Progenitor cell of endocrine pancreas (in vitro differentiated cells): ENCODE measurements at places on chromosomes 6 and 20.

GRCh38 chr6:3768502-3768901, 17.0 kb upstream of the PXDC1 start:
- DNase-seq = no peak

- DNase-seq = no peak
These were observed 754 bp downstream of the TNF start for GRCh38 chr6:31575952-31576685.

- peak; percentile 21 for DNase-seq
These were observed 45.5 kb upstream of the SUPT3H start for GRCh38 chr6:45423111-45423823.

DNA sequence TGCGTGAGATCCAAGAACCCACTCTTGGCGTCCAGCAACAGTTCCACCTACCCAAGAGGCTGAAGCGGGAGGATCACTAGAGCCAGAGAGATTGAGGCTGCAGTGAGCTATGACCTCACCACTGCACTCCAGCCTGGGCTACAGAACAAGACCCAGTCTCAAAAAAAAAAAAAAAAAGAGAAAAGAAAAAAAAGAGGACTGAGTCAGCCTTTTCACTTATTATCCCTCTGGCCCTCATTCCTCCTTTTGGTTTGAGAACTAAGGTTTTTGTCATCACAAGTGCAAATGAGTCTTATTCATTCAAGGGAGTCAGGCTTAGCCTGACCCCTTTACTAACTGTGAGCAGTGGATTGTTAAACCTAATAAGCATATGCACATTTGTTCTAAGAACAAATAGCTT, 37.9 kb upstream of the JARID2 start:
- no peak for DNase-seq

GRCh38 chr20:47309806-47310426, 46.6 kb downstream of the ZMYND8 start:
- no peak for DNase-seq

DNA sequence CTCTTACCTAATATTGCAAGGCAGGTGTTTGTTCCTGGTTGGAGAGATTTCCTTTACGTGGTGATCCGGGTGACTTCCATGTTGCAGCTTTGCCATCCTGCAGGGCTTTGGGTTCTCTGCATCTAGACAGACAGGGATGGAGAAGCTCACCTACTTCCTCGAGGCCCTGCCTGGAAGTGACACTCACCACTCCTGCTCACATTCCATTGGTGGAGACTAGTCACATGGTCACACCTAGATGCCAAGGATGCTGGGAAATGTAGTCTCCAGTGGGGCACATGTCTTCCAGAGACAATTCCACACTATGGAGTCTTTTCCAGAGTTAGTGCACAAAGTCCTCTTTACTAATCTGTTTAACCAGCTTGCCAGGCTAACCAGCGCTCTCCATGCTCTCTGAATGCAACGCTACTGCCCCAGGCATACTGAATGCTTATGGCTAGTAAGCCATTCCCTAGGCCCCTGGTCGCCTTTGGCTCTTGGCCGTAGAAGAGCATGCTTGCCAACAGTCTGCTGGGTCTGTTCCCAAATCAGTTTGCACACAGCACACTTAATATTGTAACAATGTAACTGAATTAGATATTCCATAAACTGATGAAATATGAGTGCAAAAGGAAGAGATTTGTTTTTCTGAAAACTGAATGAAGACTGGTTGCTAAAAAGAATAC, 6.7 kb upstream of the KCNK15 start:
- DNase-seq = no peak

- DNase-seq = no peak
These were observed 12.8 kb downstream of the STK4 start for GRCh38 chr20:44979090-44979621.

- DNase-seq = peak; percentile 29
These were observed 4.0 kb upstream of the BPI start for GRCh38 chr20:38299963-38300362.

- no peak for DNase-seq
These were observed 239.6 kb downstream of the ERMARD start for GRCh38 chr6:169991031-169991390.

DNA sequence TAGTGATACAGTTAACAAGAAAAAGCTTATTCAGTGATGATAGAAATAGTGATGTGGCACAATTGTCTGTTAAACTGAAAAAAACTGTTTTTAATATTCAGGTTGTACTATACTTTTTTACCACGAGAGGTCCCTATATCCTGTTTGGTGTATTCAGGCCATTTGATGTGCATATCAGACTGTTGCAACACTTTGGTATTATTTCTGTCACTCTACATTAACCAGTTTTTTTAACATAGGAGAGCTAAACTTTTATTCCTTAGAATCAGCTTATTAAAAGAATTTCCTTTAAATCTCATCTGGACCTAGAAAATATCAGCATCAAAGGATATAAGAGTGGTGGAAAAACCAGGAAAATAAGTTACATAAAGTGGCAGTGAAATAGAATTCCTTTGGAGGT, 36.8 kb downstream of the TSPYL4 start:
- DNase-seq = no peak

DNA sequence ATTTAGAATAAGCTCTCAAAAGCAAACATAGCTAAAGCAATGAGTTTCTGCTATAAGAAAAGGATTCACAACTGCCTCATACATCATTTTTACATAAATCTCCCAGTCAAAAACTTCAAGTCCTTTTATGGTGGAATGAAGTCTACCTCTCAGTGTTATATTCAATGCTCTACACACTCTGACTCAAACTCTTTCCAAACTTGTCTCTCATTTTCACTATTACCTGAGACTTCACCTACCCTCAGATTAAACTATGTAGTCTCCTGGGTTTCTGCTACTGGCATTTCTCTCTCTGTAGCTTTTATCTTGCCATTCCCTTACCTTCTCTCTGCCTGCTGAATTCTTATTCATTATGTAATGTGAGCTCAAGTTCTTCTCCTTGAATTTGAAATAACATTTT, 11.4 kb downstream of the KIAA0408 start:
- no peak for DNase-seq

GRCh38 chr20:36175016-36175415, 20.5 kb downstream of the EPB41L1 start:
- DNase-seq = no peak

DNA sequence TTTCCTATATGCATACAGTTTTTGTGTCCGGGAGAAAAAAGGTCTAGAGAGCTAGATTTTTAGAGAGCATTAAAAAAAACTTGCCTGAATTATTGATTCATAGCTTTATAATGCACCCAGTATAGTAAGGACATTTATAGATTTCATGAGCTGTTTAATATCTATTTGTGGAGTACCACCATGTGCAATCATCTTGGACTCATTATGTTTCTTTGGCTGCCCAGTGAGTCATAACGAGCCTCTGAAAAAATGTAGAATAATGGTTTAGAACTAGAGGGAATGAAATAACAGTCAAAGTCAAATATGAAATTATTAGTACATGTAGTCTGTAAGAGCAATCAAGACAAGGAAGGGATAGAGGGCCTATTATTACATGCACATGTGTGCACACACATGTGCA, 350.0 kb downstream of the CD83 start:
- no peak for DNase-seq

GRCh38 chr6:73968221-73968757, 272.3 kb downstream of the CD109 start:
- DNase-seq = no peak

- peak; percentile 68 for DNase-seq
These were observed 9.9 kb downstream of the CYP21A2 start for GRCh38 chr6:32047855-32048766.

GRCh38 chr20:47295129-47295813, 61.2 kb downstream of the ZMYND8 start:
- no peak for DNase-seq

DNA sequence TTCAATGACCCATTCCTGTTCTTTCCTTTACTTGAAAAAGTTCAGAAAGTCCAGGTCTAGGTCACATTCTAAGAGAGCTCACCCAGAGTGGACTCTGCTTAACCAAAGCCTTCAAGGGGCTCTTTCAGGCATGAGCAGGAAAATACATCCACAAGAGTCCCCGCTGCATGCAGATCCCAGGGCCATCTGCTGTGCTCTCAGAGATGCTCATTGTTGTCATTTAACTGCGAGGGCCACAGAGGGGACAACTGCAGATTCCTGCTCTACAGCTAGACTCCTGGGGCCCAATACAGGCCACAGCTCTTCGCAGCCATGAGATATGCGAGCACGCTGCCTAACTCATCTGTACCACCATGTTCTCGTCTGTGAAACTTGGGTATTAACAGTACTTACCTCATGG, 295.6 kb upstream of the QKI start:
- DNase-seq = no peak

DNA sequence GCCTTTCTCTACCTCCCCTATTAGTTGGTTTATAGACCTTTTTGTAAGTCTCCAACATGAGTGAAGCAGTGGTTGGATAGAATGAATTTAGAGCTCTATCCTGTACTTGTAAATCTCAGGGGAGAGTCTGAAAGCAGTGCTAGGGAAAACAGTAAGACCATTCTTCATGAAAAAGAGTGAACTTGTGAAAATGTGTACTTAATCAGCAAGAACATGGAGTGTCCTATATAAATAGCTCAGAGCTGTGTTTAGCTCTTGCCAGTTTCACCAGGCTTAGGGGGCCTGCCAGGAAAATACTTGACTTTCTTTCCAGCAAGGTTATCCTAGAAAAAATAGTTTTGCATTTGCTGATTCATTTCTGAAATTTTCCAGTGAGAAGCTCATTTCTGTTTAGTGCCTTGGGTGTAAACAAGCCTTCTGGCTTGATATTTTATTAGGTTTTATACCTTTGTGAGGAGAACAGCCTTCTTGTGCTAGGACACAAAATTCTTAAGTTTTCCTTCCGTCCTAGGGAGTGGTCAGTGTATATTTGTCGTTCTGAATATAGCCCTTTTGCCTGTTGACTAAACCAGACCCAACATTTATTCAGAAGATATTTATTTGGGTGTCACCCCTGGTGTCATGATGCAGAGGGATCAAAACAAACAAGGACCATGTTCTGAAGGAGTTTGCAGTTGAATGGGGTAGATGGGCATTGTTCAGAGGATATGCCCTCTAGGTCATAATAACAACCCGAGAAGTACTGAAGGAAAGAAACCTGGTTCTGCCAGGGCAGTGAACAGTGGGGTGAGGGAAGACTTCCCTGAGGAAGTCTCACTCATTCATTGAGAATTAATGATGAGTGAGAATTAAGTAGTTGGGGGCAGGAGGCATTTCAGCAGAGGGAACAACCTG, 7.6 kb downstream of the ARFGEF2 start:
- DNase-seq = no peak

- DNase-seq = no peak
These were observed 14.6 kb upstream of the SLC22A2 start for GRCh38 chr6:160273196-160273595.

DNA sequence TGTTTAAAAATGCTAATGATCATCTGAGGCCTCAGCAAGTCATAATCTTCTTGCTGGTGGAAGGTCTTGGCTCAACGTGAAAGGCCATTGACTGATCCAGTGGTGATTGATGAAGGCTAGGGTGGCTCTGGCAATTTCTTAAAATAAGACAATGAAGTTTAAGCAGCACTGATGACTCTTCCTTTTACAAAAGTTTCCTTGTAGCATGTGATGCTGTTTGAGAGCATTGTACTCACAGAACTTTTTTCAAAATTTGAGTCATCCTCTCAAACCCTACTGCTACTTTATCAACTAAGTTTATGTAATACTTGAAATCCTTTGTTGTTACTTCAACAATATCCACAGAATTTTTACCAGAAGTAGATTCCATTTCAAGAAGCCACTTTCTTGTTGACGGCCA, 382.3 kb downstream of the ESR1 start:
- no peak for DNase-seq

- no peak for DNase-seq
These were observed 25.3 kb downstream of the MYT1 start for GRCh38 chr20:64189530-64189966.

- no peak for DNase-seq
These were observed 80.4 kb upstream of the CD93 start for GRCh38 chr20:23166563-23166962.

GRCh38 chr6:10425975-10426780, 11.3 kb upstream of the TFAP2A start:
- DNase-seq = no peak

DNA sequence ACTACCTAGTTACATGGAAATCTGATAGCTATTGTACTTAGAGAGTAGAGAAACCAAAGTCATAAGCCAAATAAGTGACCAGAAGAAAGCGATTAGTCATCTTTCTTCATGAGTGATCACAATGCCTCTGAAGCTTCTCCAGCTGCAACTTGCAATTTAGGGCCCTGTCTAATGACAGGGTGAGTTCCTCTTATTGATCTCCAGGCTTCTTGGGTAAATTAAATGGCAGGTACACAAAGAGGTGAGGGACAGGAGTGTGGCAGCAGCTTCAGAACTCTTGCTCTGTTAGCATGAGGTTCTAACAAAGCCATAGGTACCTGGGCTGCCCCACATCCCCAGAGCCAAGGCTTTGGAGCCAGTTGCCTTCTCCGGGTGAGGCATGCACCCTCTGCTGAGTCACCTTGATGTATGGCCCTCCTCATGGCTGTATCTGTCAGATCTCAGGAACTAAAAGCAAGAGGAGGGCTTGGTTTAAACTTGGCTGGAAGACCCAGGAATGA, 60.8 kb downstream of the PRDM1 start:
- DNase-seq = no peak

- DNase-seq = no peak
These were observed 623.1 kb downstream of the PHF3 start for GRCh38 chr6:64258752-64259151.

GRCh38 chr6:106825156-106825555, 149.4 kb downstream of the CD24 start:
- DNase-seq = no peak

GRCh38 chr6:95690328-95690727, 113.0 kb downstream of the MANEA start:
- DNase-seq = no peak

- DNase-seq = no peak
These were observed 3.9 kb upstream of the SHPRH start for GRCh38 chr6:145968051-145968450.

- no peak for DNase-seq
These were observed 69.4 kb upstream of the PRL start for GRCh38 chr6:22366214-22366613.

GRCh38 chr6:340991-341827, 48.9 kb downstream of the DUSP22 start:
- no peak for DNase-seq

DNA sequence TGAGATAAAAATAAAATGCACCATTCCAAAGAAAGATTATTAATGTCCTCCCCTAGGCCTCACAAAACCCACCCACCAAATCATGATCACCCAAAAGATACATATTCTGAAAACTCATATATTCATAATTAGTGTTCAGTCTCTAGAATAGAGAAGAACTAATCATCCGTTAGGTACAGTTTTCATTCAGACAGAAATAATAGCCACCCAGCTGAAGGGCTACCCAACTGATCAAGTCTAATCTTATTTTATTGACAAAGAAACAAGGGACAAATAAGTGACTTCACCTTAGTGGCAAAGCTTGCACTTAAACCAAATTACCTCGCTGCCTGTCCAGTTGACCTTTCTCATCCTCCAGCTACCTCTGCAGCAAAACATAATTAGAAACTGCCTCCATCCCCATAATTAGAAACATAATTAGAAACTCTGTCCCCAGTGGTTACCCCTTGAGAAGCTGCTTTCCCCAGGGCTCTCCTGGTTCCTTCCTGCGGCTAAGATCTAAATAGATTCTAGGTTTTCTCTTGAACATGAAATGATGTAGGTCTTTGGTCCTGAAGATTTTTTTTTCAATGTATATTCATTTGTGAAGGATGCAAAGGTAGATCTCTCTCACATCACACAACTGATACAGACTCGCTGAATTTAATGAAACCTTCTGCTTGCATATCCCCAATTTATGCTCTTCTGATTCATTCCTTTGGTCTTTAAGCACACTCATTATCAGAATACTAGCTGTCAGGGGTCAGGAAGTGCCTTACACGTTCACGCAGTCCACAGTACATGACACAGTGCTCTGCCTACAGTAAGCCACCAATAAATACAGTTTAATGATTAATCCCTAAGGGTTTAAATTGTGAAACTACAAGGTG, 46.3 kb downstream of the HBS1L start:
- DNase-seq = no peak
